ENCODE measurements at places on chromosomes 5 and 9.

GRCh38 chr9:3498691-3499090 lies 27.1 kb downstream of the RFX3 start:
- no peak for DNase-seq

DNA sequence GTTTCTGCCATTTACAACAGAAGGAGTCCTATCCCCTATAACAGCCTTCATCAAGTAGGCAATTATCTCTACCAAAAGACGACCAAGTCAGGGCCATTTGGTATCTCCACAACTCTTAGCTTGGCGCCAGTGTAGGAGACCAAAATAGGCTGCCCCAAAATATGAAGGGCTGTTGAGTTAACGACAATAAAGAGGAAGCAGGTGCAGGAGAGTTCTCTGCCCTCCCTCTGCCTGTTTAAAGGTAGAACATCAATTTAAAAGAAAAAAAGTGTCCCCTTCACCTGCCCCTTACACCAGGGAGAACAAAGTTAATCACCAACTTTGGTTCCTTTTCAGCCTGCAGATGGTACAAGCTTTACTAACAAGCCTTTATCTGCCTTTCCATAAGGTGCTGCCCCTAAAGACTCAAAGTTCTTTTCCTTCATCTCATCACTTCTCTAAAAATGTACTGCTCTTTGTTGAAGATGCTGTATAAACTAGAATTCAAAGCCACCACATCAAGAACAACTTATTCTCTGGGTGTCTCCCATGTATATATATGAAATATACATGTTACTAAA lies 33.3 kb downstream of the PPP1R2B start:
- DNase-seq: no peak

DNA sequence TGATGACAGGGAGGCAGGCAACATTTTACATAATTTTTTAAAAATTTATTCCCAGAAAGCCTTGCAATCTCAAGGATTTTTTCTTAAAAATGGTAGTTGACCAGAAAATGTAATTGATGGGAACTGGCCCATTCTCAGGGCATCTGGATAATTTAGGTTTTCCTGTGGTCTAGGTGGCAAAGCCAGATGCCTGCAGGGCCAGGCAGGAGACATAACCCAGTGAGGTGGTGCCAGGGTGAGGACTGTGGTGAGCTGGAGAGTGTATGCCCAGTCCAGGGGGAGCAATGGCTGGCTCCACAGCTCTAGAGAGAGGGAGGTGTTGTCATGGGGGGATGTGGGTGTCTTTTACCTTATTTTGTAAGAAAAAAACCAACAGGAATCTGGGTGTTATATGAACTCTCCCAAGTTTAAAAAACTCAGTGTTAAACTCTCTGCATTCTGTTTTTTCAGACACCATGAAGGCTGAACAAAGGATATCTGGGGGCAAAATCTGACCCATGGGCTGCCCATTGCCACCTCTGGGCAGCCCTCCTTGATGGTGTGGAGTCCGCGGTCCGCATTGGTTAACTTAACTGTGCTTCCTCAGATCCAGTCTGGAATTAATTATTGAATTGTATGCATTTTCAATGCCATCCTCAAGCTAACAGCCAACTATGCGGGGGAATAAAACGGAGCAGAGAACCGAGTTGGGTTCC lies 43.9 kb downstream of the BOD1 start:
- no peak for DNase-seq

DNA sequence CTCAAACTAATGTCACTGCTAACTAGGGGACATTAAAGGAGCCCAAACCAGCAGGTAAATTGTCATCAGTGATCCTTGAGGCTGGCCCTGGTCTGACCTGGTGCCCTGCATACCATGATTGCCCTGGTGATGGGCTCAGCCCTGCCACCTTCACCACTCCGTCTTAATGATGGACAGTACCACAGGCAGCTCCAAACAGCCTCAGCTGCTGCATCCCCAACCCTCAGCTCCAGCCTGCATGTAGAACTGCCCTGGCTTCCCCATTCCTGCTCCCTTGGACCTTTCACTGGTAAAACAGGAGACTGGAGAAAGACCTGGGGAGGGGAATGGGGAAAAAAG lies 190.0 kb downstream of the GAS1 start:
- DNase-seq: no peak

DNA sequence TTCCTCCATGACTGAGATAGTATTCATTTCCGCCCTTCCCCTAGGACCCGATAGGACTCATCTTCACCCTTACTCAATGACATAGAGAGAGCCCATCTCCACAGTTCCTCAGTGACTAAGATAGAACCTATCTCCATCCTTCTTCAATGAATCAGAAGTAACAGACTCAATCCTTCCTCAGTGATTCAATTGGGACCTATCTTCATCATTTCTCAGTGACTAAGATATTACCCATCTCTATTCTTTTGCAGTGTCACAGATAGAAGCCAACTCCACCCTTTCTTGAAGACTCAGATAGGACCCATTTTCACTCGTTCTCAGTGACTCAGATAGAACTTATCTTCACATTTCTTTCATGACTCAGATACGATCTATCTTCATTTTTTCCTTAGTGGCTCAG lies 164.6 kb downstream of the FBXO4 start:
- DNase-seq: no peak

- no peak for DNase-seq
Observed at GRCh38 chr5:76836181-76836580, 13.6 kb upstream of the S100Z start.

DNA sequence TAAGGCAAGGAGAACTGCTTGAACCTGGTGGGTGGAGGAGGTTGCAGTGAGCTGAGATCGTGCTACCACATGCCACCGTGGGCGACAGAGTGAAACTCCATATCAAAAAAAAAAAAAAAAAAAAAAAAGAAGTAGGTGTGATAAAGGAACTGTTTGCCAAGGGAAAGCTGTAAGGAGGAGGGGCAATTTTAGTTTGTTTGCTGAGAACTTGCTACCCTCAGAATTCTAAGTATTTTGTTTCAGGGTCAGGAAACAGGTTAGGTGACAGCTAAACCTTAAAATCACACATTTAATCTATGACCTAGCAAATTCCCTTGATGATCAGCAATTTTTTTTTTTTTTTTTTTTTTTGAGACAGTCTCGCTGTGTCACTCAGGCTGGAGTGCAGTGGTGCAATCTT lies 7.2 kb upstream of the ARRDC3 start:
- no peak for DNase-seq

- peak; percentile 12 for DNase-seq
Observed at GRCh38 chr5:67773411-67774266, 441.9 kb upstream of the PIK3R1 start.

DNA sequence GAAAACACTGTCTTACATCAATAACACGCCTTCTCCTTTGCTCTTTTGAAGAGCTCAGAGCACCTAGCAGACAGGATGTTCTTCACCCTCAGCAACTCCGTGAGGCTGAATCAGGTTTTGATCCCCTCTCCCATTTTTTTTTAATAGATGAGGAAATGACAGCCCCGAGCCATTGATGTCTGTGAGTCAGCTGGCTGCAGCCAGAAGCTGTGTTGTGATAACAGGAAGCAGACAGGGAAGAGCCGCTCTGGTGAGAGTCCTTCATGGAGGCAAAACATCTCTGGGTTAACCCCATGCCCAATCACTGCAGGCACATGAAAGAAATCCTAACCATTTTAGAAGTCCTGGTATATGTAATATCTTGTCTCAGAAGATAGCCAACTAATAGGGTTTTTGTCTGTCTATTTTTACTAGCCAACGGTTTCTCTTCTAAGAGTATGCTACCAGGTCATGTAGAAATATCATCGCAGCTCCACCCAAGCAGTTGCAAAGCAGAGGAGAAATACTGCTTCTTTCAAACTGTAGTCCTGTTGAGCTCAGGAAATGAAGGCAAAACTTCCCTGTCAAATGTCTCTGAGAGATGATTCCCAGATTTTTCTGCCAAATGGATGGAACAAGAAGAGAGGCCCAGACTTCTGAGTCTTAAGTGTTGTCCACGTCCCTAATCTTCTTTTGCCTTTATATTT lies 568.9 kb downstream of the CCDC171 start:
- DNase-seq: no peak

DNA sequence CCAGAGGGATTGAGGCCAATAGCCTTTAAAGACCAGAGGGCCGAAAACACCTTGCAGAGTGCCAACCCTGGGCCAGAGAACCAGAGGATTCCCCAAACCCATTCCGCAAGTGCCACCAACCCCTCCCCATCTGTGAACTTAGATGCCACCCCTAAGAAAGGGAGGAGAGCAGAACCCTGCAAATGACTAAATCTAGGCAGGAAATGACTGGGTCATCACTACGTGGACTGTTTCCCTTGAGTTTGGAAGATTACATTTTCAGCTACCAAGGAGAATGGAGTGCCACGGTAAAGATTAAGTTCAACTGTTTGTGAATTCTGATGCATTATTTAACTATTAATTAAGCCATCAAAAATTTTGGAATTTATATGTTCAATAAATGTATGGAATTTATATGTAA lies 142.8 kb downstream of the ENC1 start:
- DNase-seq: no peak

GRCh38 chr9:116817762-116818161 lies 130.7 kb downstream of the TRIM32 start:
- no peak for DNase-seq

- DNase-seq: peak; percentile 75
Observed at GRCh38 chr5:142866563-142867275, 96.5 kb downstream of the ARHGAP26 start.

DNA sequence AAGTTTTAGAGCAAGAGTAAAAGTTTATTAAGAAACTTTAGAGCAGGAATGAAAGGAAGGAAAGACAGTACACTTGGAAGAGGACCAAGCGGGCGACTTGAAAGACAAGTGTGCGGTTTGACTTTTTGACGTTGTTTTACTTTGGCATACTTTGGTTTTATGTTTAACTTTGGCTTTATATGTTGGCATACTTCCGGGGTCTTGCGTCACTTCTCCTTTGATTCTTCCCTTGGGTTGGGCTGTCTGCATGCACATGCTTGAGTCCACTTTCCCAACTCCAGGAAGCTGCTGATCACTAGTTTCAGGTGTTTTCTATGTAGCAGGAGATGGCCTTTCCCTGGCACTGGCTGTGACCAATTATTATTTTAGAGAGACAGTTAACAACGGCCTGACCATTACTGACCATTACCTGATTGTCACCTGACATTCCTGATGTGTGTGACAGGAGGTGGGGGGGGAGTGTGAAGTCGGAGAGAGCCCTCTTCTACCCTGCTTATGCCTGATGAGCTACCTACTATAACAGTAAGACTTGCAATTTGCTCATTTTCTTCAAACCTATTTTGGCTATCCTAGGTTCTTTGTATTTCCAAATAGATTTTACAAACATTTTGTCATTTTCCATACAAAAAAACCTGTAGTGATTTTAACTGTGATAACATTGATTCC lies 45.5 kb downstream of the TNFSF8 start:
- no peak for DNase-seq

GRCh38 chr5:59831326-59832010 lies 62.1 kb downstream of the PDE4D start:
- no peak for DNase-seq

GRCh38 chr5:150801117-150801927 lies 22.8 kb downstream of the SMIM3 start:
- DNase-seq: peak; percentile 66

DNA sequence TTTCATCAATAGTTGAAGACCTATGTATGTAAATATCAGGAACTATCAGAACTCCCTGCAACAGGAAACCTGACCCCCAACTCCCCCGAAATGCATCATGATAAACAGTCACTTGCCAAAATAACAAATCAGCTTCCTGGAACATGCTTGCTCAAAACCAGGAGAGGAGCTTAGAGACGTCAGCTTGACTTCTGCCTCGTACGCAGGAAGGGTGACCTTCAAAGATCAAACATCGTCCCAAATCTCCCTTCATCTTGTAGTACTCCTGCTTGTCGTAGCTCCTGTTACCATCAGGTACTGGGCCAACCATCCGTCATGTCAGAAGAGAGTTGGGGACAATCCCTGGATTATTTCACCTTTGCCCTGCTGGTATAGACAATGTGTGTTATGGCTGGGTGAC lies 396.1 kb downstream of the GADD45G start:
- DNase-seq: no peak
